ENCODE measurements at places on chromosomes 5 and 9.

DNA sequence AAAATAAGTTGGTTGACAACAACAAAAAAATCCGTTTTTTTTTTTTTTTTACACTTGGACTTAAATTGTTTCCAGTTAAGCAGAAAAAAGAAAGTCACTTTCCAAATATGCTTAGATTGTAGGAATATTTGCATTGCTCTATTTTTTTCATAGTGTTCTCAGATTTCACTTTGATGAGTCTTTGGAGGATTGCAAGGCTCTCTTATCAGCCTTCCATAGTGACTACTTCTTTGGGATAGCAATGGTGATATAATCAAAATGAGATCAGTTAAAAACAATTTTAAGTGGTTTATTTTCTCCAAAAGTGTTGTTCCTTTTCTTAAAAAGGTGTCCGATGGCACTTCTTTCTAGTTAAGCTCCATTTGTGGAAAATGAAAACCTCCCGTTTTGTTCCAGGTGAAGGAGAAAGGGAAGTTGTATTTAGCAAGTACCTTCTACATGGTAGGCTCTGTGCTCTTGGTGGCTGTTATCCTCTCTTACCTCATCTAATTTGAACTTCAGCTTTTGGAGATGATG lies 3.9 kb downstream of the RASGRF2 start:
- no peak for DNase-seq

DNA sequence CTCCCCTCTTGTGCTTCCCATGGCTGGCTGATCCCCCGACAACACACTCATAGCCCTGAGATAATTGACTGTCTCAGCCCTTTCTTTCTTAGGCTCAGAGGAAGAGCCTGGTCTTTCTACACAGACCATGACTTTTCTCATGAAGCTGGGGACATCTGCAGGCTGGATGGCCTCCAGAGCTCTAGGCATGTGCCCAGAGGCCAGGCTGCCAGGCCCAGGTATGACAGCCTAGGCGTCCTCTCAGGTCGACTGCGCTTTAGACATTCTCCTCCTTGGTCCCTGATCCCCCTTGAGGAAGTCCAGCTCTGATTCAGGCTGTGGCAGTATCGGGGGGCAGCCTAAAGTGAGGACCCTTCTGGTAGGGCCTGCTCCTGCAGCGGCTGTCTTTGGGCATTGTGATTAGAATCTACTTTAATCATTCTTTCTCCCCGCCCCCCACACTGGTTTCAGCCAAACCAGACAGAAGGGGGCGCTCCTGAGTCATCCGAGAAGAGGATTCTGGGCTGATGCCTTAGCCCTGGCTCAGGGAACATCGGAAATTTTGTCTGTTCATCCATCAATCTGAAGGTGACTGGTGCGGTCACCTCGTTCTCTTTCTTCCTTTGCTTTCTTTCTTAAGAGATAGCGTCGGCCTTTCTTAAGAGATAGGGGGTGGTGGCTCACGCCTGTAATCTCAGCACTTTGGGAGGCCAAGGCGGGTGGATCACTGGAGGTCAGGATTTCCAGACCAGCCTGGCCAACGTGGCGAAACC lies 66.5 kb upstream of the HSPA9 start:
- peak; percentile 35 for DNase-seq

GRCh38 chr9:79357194-79357593 lies 214.6 kb upstream of the TLE4 start:
- no peak for DNase-seq

DNA sequence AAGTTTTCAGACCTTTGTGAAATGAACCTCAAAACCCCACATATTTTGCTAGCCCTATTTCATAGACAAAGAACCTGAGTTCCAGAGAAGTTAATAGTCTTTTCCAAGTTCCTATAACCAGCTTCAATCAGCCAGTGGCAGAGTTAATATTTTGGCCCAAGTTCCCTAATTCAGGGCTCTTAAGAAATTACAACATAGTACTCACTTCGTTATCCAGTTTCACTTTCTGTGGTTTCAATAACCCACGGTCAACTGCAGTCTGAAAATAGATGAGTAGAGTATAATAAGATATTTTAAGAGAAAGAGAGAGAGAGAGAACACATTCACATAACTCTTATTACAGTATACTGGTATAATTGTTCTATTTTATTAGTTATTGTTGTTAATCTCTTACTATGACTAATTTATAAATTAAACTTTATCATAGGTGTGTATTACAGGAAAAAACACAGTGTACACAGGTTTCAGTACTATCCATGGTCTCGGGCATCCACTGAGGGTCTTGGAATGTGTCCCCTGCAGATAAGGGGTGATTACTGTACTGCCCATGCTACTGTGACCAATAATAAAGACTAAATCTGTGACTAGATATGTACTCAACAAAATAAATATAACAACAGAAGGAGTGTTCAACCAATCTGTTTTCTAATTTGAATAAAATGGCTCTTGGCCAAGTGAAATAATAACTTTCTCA lies 9.3 kb upstream of the MYOT start:
- DNase-seq = no peak

- DNase-seq = no peak
Measured at GRCh38 chr5:100970646-100971255, 67.7 kb upstream of the ST8SIA4 start.

DNA sequence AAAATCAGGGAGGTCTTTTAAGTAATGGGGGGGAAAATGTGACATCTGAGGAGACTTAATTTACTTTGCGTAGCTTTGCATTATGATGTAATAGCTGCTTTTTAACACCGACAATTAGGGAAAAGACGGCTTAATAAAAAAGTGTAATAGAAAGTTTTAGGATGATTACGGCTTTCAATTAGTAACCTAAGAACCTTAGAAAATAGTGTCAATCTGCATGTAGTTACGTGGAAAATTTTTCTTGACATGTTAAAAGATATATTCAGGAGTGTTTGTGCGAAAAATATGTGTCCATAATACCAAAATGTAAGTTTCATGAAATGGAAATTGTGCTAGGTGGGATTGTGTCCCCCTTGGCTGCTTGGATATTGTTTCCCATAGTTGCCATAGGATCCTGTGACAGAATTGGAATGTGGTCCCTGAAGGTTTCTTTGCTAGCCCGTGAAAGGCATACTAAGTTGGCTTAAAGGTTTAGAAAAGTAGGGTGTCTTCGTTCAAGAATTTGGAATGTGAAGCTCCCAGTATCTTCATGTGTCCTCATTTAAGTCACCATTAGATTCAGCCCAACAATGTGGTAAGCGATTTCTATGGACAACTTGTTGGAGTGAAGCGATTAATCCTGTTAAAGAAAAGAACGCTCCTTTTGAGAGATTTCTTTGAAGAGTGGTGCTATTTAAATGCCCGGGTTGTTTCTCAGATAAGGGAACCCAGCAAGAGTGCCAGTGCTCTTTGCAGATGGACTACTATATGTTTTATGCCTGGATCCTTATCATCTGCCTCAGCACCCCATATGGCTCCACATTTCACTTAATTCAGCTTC lies 2.0 kb downstream of the RGMB start:
- DNase-seq = no peak

- no peak for DNase-seq
Measured at GRCh38 chr5:73770172-73771025, 144.4 kb downstream of the ARHGEF28 start.

DNA sequence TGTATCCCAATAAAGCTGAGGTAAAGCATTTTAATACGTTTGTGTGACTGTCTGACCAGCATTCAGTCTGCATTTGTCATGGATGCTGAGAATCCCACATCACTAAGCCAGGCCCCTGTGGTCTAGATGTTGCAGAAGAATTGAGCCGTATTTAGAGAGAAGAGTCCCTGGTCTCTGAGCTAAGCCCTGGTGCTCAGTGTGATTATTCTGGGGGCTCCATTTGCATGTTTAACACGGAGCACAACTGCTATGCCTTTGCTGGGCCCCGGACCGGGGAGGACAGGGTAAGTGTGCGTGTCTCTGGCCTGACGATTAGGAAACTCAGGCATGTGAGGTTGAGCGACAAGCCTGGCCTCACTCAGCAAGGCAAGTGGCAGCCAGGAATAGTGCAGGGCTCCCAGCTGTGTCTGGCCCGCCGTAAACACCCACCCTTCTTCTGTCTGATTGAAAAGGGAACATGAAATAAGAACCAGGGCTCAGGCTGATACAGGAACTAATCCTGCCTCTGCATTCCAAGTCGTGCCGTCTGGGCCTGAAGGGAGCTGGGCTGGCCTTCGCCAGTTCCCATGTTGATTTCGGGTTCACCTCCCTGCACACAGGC lies 22.3 kb downstream of the FAM78A start:
- DNase-seq = no peak

DNA sequence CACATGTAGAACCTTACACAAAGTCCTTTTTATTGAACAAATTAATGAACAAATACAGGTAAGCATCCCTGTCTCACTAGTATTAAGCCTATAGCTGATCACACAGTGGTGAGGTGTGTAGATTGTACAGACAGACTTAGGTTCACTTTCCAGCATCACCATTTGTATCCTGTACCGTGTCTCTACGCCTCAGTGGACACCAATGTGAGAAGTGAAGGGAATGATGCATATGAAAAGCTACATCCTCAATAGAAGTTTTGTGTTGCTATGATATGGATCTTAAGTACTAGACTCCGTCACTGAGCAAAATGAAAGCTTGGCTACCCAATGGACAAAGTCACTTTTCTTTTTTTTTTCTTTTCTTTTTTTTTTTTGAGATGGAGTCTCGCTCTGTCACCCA lies 46.6 kb downstream of the UGCG start:
- no peak for DNase-seq

GRCh38 chr5:107526270-107526937 lies 144.3 kb downstream of the EFNA5 start:
- DNase-seq = no peak
